SK-MEL-5 (cell line): ENCODE measurements at places on chromosomes 2 and 18. TPM values are rescaled to one million over a fixed set of nuclear protein-coding genes. Genes with fewer than 3 reads are reported as not detected.

Gene CTLA4
- total RNA-seq = 1.8 and 4.1 TPM in 2 replicates

Gene C2orf66
- not detected in 2 replicates for total RNA-seq

Gene RNF144A
- total RNA-seq = 83.1 and 85.8 TPM in 2 replicates

GRCh38 chr18:10377956-10378355 is 76.5 kb upstream of the APCDD1 start:
- no peak for DNase-seq

DNA sequence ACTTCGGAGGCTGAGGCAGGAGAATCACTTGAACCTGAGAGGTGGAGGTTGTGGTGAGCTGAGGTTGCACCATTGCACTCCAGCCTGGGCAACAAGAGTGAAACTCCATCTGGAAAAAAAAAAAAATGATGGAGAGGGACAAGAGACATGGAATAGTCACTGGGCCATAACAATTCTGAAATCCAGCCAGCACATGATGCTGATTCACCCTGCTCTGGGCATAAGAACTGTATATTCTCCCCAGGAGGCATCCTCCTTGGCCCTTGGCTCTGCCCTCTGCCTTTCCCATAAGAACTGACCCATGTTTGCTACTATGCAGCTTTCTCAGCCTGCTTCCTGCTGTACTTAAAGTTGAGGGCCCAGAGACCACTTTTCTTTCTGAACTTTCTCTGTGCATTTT is 297.7 kb downstream of the GBX2 start:
- no peak for DNase-seq

- DNase-seq = no peak
Measured at GRCh38 chr2:60070196-60070595, 483.3 kb downstream of the BCL11A start.

- no peak for DNase-seq
Measured at GRCh38 chr18:23484561-23485182, 18.6 kb upstream of the RMC1 start.

- no peak for DNase-seq
Measured at GRCh38 chr18:69725009-69725408, 222.7 kb downstream of the CD226 start.

- no peak for DNase-seq
Measured at GRCh38 chr2:37436323-37436722, 91.9 kb downstream of the QPCT start.

- DNase-seq = no peak
Measured at GRCh38 chr2:173666171-173666888, 298.8 kb downstream of the SP3 start.

DNA sequence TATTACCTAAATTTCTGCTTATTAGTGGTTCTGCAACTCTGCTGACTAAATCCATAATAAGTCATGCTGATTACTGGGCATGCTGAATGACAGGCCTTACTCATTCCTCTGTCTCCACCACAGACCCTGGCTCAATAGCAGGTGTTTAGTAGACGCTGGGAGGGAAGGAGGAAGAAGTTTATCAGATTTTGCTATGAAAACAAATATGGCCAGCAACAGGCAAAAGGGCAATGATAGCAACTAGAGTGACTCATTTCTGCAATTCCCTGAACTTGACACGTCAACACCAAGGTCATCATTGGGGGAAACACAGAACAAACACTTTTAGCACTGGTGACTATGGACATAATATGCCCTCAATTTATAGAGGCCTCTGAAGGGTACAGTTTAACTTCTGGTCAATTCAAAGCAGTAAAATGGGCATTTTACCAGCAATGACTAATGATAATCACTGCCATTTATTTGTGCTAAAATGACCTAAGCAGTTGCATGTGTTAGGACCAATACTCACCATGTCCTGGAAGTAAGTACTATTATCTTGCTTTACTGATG is 35.2 kb downstream of the TMEM163 start:
- DNase-seq = no peak

- no peak for DNase-seq
Measured at GRCh38 chr2:24843330-24843860, 50.2 kb downstream of the CENPO start.

DNA sequence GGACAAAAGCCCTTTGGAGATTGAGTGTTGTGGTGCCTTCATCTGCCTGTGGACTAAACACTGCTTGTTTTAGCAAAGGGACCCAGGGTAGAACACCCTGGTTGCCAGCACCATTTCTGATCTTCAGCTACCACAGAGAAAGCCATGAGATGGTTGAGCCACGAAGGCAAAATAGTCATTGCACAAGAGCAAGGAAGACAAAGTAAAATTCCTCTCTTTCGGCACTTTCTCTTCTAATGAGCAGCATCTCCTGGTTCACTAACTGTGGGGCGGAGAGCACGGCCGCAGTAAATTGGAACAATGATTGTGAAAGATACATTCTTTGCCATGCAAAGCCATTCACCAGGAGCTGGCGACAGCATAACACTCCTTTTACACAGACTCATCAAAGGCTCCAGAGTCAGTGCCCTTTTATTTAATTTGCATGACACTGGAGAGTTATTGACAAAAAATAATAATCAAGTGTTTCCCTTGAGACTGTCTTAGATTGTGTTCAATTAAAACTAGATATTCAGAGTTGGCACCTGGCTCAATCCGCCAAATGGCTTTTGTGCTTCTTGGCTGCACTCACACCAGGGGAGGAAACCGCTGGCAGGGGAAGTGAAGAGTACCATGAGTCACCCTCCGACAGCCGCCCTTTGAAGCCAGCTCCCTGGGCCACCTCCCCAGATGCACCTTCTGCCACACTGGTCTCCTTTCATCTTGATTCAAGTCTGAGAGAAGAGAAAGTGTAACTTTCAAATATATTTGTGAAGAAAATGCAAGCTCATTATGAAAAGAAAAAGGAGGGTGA is 100.5 kb upstream of the MEIS1 start:
- DNase-seq = no peak

DNA sequence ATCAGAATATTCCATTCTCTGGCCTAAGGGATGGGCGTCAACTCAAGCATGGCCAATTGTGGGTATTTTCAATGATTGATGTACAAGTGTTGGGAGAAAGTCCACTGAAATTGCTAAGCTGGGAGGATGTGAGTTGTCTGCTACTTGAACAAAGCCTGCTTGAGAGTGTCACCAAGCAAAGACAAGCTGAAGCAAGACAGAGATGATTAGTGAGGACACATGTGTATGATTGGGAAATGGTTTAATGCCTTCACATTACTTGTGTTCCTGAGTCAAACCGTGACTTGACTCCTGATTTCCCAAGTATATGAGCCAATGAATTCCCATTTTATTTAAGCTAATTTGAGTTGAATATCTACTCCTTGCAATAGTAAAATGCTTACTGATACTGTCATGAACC is 23.7 kb upstream of the NRP2 start:
- DNase-seq = no peak

GRCh38 chr2:152413228-152414030 is 78.5 kb downstream of the FMNL2 start:
- DNase-seq = peak; percentile 62

DNA sequence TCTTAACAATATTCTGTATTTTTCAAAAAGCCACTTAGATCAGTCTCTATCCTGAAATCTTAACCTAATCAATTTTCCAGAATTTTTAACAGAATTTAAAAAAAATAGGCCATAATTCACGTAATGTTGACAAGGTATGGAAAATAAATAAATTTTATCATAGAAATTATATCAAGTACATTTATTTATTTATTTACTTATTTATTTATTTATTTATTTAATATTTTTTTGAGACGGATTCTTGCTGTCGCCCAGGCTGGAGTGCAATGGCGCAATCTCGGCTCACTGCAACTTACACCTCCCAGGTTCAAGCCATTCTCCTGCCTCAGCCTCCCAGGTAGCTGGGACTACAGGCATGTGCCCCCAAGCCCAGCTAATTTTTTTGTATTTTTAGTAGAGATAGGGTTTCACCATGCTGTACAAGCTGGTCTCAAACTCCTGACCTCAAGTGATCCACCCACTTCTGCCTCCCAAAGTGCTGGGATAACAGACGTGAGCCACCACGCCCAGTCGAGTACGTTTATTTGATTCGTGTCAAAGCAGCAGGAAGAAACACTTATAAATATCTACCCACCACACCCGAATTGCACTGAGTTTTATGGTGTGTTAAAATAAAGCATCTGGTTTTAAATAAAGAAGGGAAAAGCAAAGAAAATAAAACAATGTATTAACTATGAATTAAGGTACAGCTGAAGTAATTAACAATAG is 60.1 kb downstream of the DSC3 start:
- no peak for DNase-seq

DNA sequence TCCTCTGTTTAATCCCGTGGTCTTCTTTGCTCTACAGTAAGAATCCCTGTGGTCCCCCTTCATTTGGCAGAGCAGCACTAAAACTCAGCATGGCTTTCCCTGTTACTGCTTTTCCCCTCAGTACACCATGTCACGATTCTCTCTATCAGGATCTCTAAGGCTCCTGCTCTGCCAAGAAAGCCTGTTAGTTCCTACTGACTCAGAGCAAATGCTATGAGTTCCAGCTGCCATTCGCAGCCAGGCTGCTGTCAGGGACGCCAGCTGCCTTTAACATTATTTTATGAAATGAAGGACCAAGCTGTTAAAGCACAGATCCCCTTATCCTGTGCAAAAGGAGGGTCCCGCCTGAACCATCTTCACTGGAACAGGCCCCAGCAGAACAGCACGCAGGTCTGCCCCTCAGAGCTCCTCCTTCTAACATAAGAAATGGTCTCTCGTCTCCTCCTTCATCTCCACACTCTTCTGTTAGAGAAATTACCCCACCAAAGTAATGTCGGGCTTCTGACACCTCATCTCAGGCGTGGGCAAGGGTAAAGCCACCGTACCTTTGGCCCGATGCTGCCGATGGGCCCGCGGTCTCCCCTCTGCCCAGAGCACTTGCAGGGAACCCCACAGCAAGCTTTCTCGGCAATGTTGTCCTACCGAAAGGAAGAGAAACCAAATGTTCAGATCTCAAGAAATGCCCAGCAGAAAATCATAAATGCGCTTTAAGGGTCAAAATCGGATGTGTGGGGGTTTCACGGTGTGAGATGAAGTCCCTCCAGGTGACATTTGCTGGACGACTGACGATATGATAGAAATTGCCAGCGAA is 52.6 kb downstream of the COL6A3 start:
- no peak for DNase-seq

GRCh38 chr2:109127556-109127955 is 1.4 kb upstream of the SH3RF3 start:
- no peak for DNase-seq

DNA sequence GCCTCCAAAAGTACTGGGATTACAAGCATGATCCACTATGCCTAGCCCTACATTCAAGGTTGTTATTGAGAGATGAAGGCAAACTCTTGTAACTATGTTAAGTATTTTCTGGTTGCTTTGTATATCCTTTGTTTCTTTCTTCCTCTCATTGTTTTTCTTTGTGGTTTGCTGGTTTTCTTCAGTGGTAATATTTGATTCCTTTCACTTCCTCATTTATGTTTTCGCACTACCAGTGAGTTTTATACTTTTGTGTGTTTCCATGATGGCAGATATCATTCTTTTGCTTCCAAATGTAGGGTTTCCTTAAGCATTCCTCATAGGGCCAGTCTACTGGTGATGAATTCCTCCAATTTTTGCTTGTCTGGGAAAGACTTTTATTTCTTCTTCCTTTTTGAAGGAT is 90.2 kb downstream of the NCK2 start:
- no peak for DNase-seq
